Posterior cingulate gyrus (tissue), 11 donors: ENCODE measurements at places on chromosomes 6 and 20.

GRCh38 chr6:16836144-16836981 lies 75.1 kb upstream of the ATXN1 start:
- DNase-seq: no peak

DNA sequence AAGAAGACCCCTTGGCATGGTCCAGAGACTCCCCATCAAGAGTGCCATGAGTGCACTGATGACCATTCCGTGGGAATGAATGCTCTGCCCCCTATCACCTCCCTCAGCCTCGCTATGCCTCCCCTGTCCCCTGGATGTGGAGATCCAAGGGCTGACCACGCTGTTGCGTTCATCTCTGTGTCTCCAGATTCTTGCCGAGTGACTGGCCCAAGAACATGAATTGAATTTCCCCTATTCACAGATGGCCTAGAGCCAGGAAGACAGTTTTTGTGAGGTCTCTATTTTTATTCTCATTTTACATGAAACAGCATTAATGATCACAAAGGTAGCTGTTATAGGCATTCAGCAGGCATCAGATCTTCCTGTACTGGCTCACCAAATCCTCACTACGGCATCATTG lies 33.6 kb downstream of the MAFB start:
- DNase-seq: no peak

- no peak for DNase-seq
Observed at GRCh38 chr6:135014353-135014832, 40.2 kb downstream of the HBS1L start.

DNA sequence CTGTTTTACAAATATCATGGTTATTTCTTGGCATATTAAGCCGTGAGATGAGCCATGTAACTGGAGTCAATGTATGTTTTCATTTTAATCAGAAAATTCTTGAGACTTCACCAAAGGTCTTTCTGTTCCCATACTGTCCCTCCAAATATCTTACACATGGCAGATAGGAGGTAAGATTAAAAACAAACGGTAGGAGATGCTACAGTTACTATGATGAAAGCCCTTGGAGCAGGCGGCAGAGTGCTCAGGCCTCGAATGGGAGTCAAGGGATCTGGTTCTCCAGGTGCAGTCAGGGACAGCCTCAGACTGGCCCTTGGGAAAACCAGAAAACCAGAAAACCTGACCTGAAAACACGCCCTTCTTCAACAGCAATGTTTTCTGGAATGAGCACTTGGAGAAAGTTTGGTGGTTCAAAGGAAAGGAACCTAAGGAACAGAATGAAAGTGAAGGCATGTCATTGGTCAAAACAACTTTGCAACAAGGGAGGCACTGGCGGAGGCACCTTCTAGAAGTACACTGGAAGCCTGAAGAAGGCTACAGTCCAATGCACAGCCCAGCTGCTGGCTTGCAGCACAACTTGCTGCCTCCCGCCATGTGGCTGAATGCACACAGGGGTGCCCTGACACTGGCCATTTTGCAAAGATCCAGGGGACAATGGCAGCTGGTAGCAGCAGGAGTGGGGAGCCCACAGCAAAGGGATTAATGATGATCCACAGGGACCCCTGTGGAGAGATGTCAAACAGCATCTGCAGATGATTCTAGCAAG lies 17.4 kb upstream of the FOXO3 start:
- no peak for DNase-seq

- DNase-seq: no peak
Observed at GRCh38 chr6:122692175-122692598, 82.0 kb downstream of the PKIB start.

DNA sequence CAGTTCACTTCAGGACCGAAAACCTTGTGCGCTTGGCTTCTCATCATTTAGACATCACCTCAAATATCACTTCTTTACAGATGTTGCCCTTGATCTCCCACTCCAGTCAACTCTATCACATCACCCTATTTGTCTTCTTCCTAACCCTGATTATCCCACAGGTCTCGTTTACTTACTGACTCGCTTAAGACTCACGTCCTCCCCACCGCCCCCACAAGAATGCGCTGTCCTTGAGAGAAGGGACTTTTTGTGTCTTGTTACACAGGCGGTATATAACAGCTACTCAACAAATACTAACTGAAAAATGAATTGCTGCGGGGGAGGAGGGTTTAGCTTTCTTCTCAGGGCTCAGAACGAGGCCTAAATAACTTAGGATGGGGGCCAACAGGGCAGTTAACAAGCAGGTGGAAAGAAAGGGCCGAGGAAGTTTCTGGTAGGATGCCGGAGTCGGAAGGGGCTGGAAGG lies 527 bp downstream of the TOMM34 start:
- no peak for DNase-seq

DNA sequence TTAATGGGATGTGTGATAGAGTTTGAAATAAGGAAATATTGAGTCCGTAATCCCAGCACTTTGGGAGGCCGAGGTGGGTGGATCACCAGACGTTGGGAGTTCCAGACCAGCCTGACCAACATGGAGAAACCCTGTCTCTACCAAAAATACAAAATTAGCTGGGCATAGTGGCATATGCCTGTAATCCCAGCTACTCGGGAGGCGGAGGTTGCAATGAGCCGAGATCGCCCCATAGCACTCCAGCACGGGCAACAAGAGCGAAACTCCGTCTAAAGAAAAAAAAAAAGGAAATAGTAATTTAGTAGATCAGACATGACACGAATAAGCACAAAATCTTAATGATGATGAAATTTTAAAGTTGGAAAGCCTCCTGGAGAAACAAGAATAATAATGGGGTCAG lies 14.8 kb downstream of the GJA1 start:
- DNase-seq: no peak

GRCh38 chr6:125077453-125077852 lies 76.1 kb upstream of the TPD52L1 start:
- no peak for DNase-seq
